GM04504 (cell line): ENCODE measurements at places on chromosomes 2 and 18.
A peak's percentile ranks its signal among the peaks of the same experiment; 100 is the strongest.

DNA sequence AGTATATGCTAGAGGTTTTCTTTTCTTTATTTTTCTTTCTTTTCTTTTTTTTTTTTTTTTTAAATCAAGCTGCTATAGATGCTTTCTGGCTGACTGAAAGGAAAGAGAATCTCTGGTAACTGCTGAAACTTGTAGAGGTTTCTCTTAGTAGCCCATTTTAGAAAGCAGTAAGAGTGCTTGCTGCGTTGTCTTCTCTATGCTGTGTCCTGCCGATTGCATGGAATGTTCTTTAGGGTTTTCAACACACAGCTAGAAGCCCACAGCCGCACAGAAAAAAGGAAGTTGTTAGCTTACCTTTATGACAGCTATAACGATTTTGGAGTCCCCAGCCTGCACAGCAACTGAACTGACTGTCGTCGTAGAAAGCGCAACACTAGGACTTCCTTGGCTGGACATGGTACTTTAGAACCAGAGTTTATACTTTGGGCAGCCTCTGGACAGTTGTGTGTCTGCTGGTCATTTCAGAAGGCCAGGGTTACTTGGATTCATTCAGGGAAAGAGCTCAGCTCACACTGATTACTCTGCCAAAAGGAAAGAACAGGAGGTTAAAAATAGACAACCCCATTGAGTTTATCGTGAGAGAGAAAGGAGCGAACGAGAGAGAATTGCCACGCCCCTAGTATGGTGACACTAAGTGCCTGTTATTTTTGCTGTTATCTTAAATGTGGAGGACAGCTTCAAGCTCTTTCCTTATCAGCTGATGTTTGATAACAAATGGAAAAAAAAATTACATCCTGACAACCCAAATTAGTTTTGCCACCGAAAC, at the start of gene CCDC141:
TSS of gene CCDC141 (minus strand) at position 592 of the 766 bp plus-strand sequence. CDS start at position 396, 196 bp downstream.
- DNase-seq, result no peak

GRCh38 chr2:98503481-98504105, 58.9 kb downstream of the INPP4A start:
- no peak for DNase-seq

DNA sequence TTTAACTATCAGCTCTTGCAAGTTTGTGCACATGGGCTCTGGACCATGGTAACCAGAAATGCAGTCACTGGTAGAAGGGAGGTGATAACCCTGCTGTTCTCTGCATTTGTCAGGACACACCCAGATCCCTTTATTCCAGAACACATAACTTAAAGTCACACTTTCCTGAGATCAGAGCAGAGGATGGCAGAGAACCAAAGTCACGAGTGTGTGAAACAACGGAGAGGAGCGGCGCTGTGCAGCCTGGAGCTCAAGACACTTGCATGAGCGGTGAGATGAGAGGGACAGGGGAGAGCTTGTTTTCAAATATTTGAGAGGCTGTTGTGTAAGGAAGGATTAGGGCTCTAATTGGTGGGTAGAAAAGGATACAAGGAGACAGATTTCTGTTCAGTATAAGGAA, 43.3 kb upstream of the AAK1 start:
- no peak for DNase-seq

DNA sequence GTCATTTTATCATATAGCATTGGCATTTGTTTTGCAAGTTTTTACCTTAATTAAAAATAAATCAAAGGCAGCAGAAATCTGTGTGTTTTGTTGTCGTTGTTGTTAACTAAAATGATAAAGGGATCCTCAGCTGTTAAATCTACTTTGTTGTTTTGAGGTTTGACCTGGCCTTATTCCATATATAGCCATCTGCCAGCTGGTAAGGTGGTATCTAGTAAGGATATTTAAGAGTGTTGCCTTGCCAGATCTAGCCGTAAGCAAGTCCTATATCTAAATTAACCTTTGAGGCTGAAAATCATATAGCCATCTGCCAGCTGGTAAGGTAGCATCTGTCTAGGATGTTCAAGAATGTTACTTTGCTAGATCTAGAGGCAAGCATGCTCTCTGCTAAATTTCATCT, 56.6 kb downstream of the BMPR2 start:
- DNase-seq, result no peak

DNA sequence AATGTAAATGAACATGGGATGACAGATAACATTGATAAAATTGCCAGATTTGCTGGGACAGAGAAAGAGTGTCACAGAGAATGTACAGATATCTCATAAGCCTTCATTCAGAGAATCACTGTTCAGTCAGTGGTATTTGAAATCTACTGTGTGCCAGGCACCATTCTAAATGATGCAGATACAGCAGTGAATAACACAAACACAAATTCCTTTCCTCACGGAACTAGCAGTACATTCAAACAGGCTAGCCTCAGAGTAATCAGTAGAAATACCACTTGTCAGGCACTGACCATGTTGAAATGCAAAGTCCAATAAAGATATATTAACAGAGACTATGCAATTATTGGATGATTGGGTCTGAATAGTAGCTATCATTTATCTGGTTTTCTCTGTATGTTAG, 211.0 kb downstream of the RDH14 start:
- DNase-seq, result no peak

DNA sequence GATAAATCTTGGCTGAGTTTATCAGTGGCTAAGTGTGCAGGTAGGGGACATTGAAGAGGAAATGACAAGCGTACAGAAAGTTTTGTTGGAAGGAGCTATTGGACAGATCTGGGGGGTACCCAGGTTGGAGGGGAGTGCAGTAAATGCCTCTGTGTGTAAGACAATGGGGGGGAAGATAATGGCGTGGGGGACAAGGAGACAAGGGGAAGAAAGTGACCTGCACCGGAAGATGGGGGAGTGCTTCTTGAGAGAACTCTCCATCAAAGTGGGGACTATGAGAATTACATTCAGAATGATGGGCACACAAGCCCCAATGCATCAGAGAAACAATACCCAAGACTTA, 190.0 kb downstream of the ALPK2 start:
- no peak for DNase-seq

DNA sequence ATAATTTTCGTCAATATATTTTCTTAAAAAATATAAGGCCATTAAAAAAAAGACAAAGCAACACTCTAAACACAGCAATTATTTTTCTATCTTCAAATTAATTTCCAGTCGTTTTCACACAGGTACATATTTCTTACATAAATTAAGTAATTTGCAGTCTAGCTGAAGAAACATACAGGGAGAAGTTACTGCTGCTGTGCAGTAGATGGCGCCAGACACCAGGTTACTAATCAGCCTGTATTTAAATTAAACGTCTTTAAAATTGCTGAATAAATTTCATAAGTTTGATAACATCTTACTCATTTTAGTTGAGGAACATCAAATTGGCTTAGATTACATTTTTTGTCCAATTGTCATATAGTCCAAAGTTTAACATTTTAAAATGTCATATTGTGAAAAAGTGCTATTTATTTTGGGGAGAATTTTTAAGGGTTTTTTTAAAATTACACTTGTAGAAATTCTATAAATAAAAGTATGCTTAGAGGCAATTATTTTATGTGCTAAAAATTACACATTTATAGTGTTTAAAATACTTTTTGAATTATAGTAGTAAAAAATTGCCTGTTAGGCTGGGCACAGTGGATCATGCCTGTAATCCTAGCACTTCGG, 88.4 kb downstream of the PMAIP1 start:
- peak; percentile 26 for DNase-seq

DNA sequence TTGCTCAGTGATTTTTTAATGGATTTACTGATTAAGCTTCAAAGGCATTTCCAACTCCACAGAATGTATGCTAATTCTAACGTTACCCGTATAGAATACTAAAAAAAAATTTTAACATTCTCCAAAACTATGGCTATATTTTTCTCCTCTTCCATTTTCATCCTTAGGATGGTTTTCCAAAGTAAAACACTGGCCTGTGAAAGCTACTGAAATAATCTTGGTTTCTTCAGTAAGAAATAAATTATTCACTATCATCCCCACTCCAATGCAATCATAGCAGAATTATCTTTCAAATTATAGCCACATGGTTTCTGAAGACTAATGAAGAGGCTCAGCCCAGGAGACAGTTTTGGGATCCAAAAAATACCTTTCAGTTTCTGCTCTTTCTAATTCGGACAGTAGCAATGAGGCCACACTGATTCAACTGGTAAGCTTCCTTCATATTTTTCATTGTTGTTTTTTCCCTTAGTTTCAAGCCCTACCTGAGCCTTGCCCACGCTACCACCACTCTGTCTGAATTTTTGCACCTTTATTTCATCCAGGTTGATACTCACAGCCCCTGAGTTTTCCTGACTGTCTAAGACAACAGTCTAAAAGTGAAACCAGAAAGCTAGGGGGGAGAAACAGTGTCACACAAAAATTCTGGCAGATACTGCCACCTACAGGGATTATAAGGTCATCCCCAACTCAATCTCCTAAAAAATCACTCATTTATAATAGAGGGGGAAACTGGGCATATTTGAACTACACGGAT, 887.9 kb downstream of the NRXN1 start:
- DNase-seq, result peak; percentile 24

DNA sequence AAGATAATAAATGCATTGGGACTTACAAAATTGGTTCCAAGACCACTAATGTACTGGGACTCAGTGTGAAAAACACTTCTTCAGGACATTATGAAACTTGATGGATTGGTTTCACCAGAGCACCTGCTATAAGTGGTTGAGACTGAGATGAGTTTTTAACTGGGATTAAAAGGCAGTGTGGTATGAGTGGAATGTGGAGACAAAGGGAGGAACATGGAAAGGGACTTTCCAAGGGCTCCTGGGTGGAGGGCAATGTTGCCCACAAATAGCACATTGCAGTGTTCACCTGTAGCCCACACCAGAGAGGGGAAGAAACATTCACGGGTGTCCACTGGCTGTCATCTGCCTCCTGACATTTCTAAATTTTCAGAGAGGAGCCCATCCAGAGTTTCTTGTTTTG, 253.3 kb upstream of the TANK start:
- no peak for DNase-seq

DNA sequence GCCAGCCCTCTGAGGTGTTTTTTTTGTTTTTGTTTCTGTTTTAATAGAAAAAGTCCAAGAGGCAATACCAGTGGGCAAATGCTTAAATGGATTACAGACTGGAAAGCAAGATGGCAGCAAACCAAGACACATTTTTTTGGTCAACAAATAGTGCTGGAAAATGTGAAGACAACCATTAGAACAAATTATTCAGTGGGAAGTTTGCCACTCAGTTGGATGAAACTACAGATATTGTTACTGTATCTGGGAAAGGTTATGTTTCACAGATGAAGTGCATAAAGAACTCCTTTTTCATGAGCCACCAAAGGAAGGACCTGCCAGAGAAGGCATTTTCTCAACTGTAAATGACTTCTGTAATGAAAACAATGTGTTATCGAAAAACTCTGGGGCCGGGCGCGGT, 93.0 kb upstream of the ODC1 start:
- DNase-seq, result peak; percentile 55

DNA sequence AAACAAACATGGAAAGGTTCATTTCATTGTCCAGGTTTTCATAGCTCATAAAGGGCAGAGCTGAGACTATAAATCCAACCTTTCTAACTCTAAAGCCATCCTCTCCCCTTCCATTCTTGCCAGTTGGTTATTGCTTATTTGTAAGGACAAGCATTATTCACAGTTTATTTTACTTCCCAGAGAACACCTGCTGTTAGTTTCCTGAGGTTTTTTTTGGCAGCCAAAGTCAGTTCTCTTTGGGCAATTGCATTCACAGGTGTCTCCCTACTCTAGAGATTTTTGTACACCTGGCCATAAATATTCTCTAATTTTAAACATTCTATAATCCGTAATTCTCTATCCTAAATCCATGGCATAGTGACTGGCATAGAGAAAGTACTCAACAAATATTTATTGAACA, 87.3 kb upstream of the SPHKAP start:
- DNase-seq, result no peak

GRCh38 chr2:203671876-203672275, 34.6 kb upstream of the CD28 start:
- no peak for DNase-seq

DNA sequence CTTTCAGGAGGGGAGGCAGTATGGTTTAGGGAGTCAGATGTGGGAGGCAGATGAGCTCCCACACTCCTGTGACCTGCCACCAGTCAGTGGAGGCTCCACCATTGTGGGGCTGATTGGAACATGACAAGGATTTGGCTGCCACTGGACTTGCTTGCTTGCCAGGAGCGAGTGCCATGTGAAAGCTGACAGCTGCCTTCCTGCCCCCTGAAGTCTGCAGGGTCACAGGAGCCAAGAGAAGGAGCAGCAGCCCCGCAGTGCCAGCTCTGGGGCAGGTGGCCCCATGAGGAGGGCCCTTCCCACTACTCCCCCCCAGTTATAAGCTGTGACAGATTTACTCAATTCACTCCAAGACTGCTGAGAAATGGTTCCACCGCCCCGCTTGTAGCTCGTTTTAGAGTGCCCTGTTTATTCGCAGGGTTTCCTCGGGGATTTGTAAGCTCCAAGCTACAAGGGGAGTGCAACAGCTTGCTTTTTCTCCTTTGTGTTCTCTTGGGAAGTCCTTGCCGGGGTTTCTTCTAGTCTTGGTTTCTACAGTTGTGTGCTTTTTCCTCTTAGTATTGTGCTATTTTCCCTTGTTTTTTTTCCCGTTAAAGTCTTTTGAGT, 414.3 kb downstream of the MEIS1 start:
- DNase-seq, result no peak

GRCh38 chr18:35938562-35938961, 33.9 kb upstream of the RMP24 start:
- DNase-seq, result no peak

DNA sequence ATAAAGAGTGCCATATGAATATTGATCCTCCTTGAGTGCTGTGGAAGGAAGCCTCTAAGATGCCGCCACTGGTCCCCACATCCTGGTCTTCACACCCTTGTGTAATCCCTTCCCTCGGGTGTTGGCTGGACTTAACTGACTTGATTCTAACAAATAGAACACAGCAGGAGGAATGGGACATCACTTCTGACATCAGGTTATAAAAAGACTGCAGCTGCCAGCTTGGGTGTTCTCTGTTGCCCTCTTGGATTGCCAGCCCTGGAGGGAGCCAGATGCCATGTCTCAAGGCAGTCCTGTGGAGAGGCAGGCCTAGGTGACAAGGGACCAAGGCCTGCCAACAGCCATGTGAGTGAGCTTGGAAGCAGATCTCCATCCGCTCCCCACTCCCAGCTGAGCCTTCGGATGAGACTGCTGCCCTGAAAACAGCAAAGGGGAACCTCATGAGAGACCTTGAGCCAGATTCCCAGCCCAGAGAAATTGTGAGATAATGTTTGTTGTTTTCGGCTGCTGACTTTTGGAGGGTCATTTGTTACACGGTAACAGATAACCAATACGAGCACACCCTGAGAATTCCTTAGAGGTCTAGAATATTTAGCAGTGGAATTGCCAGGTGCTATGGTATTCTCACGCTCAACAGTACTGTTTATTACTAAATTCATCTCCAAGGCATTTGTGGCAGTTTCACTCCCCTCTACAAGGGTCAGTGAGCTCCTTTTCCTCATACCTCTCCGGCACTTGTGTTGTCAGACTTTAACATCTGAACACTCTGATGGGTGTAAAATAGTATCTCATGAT, 32.5 kb downstream of the HPCAL1 start:
- DNase-seq, result no peak

GRCh38 chr2:223076573-223076972, 24.6 kb downstream of the KCNE4 start:
- peak; percentile 65 for DNase-seq
